ENCODE measurements at places on chromosomes 7 and 10.

GRCh38 chr10:90925079-90926029 is 4.5 kb upstream of the ANKRD1 start:
- DNase-seq: no peak

DNA sequence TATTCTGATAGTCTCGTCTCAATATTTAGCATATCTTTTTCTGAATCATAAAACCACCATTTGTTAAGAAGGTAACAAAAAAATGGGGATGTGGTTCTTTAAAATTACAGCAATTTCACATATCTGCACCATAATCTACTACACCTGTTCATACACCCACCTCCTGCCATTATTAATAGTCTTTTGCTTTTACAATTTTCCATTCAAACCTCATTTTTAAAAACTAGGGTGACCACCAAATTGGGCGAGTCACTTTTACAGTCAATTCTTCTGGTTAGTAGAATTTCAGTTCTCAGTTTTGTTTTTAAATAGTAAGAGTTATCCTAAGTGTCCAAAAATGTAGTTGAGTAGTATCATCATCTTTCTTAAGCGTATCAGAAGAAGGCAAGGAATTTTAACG is 48.4 kb upstream of the GSAP start:
- no peak for DNase-seq

DNA sequence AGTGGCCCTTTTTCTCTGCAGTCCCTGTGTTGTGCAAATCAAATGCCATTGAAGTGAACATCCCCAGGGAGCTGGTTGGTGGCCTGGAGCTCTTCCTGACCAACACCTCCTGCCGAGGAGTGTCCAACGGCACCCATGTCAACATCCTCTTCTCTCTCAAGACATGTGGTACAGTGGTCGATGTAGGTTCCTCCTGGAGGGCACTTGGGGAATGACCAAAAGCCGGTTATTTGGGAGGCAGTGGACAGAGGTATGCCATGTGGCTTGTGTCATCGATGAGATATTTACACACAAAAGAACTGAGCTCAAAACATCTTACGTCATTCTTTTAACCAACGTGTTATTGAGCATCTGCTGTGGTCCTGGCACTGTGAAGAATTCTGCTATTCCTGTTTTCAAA is 19.7 kb downstream of the OIT3 start:
- no peak for DNase-seq

- DNase-seq: no peak
Observed at GRCh38 chr7:117045927-117046710, 92.8 kb downstream of the ST7 start.

DNA sequence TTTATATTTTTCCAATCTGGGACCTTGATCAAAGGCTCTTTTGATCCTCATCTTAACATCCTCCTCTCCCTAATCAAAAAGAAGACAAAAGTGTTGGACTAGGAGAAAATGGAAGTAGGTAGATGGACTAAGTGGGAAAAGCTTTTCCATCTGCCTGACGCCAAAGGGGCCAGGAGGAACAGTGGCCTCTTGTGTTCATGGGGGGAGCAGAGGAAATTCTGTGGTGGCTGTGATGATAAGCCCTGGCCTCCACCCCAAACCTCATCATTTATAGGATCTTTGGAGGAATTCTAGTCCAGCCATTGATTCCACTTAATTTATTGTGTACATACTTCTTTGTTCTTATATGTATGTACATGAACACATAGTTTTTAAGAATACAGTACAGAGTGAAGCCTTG is 21.7 kb downstream of the ZNF365 start:
- no peak for DNase-seq

DNA sequence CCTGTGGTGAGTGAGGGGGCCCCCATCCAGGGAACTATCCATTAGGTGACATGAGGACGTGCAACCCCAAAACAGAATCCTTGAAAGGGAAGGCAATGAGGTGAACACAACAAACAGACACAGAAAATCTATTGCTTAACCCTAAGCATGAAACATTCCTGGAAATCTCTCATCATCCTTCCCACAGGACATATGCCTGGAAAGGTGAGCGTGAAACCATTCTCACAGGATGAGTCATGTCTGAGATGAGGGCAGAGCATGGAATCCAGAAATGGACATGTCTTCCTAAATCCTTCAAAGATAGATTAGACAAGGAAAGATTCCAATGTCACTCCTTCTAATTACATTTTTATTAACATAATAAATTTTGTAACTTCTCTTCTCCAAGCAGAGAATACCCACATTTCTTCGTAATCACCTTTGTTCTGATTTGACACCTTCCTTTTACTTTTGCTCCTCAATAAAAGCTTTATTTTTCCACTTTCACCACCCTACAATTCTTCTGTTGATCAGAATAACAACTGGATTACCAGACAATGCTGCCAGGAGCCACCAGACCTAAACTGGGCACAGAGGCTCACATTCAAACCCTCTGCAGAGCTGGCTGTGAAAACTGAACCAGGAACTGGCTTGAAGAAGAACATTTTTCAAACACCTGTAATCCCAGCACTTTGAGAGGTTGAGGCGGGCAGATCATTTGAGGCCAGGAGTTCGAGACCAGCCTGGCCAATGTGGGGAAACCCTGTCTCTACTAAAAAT is 67.2 kb downstream of the COBL start:
- no peak for DNase-seq

DNA sequence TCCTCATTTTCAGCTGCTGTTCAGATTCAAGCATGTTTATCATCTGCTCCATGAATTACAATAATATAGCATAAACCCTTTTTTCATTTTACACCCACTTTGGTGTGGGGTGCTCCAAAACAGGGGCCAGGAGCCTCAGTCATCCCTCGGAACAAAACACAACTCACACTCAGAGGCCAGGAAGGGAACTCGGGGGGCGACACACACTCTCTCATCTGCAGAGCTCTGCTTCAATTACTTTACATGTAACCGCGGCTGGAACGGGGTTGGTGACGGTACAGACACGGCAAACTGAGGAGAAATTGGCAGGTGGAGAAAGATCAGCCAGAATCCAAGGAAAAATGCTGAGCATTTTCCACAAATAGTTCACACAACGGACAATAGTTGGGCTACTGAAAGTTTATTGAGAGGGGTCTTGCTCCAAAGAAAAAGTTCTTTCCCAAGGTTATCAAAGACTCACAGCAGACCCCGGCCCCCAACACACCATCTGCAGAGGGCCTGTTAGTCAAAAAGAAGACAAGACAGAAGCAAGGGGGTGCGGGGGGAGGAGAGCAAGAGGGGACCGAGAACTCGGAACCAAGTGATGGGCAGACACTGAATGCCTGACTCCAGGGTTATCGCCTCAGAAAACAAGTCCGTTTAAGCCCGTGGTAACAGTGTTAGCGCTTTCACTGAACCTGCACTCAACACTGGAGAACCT is 20.5 kb downstream of the DIP2C start:
- no peak for DNase-seq

DNA sequence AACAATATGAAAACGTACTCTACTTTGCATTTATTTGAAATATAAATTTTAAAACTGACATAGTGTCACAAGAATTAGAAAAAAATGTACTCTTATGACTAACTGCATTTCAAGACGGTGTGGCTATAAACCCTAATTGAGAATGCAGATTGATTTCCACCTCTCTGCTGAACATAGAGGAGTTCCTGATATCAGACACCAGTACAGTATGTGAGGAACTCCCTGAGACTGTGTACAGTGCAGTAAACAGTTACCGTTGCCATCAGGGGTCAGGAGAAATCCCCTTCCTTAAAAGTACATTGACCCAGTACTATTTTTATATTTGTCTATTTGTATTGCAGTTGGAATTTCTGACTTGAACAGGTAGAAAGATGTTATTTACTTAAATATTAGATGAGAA is 61.8 kb upstream of the DKK1 start:
- no peak for DNase-seq

GRCh38 chr7:79093421-79093820 is 360.0 kb downstream of the MAGI2 start:
- DNase-seq: no peak

GRCh38 chr7:157615101-157615817 is 278.5 kb downstream of the DNAJB6 start:
- no peak for DNase-seq

GRCh38 chr10:499991-500390 is 189.5 kb downstream of the DIP2C start:
- no peak for DNase-seq

- DNase-seq: no peak
Observed at GRCh38 chr7:117323305-117323850, 520 bp upstream of the WNT2 start.

- DNase-seq: no peak
Observed at GRCh38 chr10:127833804-127834203, 58.9 kb downstream of the CLRN3 start.

DNA sequence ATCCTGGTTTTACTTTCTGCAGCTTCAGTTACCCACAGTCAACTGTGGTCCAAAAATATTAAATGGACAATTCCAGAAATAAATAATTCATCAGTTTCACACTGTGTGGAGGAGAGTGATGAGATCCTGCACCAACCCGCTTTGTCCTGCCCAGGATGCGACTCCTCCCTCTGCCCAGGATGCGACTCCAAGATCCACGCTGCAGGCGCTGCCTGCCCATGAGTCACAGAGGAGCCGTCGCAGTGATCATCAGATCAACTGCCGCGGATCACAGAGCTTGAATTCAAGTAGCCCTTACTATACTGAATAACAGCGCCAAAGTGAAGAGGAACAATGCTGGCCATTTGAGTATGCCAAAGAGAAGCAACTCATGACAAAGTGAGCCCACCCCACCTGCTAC is 61.5 kb downstream of the GRB10 start:
- no peak for DNase-seq

GRCh38 chr10:35641676-35642034 is 441 bp downstream of the FZD8 start:
- peak; percentile 56 for DNase-seq

DNA sequence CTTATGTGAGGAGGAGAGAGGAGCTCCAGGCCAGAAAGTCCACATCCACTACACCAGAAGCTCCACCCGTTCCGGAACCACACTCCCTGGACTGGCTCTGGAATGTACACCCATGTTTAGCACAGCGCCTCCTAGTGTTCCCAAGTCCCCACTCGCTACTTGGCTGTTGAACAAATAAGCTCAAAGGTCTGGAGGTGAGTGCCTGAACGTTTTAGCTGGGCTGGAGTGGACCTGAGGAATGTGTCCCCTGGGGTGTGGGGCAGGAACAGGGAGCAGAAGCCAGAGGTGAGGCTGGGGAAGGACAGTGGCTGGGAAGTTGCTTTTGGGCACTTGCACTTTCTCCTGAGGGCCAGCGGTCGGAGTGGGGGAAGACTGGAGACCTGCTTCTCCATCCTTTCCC is 164.1 kb upstream of the CDCA7L start:
- peak; percentile 66 for DNase-seq

GRCh38 chr7:139431459-139431858 is 52.0 kb downstream of the KLRG2 start:
- no peak for DNase-seq

DNA sequence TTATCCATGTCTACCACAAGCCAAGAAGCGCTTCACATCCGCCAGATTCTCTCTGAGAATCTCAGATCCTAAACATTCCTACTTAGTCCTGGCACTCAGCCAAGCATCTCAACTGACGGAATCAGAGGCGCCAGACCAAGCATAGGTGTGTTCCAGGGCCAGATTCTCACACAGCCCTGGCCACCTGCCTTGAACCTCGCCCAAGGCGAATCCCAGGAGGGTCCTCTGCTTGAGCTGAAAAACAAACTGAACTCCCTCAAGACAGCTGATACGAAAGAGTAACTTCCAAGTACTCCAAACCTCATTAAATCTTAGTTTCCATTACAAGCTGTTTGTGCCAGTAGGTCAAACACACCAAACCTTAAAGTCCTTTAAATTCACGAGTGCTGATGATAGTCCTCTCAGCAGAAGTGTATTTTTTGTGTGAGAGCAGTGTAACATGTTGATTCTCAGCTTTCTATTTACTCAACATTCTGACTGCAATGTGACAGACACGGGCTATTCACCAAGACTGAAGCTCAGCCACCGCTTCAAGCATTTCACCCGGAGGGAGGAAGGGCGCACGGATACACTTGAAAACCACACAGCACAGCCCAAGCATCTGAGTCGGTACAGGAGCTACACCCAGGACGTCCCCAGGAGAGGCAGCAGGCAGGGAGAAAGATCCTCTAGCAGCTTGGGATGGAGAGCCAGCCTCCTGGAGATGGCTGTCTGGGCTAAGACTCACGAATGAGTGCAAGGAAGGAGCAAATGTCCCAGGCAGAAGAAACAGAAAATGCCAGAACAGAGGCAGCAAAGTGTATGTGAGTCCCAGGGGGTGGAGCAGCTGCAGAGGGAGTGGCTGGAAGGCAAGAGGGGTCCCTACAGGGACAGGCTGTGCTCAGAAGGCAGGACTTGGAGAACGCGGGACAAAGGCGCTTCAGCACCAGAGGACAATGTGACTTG is 6.0 kb downstream of the PARD3 start:
- DNase-seq: no peak

- DNase-seq: peak; percentile 22
Observed at GRCh38 chr10:90179696-90180407, 478.5 kb downstream of the KIF20B start.

DNA sequence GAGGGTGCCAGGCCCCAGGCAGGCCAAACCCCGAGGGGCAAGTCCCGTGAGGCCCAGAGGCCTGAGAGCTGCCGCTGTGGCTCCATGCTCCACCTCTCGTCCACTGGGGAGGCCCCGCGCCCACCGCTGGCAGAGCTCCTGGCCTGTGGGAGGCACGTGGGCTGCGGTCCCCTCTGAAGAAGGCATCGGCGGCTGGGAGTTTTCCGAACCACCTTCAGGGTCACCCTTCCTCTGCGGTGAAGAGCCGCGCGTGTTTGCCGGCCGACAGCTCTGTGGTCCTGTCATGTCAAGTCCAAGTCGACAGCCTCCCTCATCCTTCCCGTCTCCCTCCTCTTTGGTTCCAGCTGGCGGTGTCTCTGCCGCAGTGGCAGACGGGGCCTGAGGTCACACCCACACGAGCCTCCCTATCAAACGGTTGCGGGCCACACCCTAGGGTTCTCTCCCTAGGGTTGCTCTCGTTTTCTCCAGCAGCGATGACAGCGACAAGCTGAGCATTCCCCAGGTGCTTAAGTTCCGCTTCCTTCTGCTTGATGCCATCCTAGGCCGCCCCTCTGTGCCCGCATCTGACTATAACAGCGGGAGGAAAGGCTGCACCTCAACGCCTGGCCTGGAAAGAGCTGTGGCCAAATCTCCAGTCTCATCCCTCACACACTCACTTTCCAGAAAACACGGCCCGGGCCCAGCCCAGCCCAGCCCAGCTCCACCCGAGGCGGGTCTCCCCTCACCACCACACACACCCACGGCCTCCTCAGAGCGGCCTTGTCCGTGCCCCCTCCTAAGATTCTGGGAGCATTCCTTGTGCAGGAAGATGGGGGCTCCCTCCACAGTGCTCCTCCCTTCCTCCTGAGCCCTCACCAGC is 185.0 kb downstream of the ELFN1 start:
- DNase-seq: no peak

DNA sequence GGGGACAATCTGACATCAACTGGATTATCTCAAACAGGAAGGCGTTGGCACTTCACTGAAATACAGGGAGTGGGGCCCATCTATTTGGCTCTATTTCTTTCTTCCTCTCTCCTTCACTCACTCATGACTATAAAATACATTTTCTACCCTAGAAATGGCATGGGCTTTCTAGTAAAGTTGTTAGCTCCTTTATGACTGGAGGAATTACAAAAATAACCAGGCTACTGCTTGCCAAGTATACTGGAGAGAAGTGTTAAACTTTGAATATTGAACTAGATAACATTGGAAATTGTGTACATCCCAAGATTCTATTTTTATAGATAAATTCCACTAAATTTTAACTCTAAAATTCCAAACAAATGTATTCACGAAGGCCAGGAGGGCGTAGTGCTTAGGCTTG is 255.7 kb upstream of the SORCS1 start:
- DNase-seq: no peak
